ENCODE measurements at places on chromosomes 4 and X.

DNA sequence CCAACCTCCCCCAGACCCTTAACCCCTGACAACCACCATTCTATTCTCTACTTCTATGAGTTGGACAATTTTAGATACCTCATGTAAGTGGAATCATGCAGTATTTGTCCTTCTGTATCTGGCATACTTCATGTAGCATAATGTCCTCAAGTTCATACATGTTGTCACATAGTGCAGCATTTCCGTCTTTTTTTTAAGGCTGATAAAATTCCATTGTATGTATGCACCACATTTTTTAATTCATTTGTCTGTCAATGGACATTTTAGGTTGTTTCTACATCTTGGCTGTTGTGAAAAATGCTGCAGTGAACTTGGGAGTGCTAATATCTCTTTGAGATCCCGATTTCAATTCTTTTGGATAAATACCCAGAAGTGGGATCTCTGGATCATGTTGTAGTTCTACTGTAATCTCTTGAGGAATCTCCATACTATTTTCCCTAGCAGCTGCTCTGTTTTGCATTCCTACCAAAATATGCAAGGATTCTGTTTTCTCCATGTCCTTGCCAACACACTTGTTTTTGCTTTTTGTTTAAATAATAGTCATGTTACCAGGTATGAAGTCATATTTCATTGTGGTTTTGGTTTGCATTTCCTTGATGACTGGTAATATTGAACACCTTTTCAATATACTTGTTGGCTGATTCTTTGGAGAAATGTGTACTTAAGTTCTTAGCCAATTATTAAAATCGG is 48.8 kb upstream of the ADAD1 start:
- DNase-seq, result no peak

DNA sequence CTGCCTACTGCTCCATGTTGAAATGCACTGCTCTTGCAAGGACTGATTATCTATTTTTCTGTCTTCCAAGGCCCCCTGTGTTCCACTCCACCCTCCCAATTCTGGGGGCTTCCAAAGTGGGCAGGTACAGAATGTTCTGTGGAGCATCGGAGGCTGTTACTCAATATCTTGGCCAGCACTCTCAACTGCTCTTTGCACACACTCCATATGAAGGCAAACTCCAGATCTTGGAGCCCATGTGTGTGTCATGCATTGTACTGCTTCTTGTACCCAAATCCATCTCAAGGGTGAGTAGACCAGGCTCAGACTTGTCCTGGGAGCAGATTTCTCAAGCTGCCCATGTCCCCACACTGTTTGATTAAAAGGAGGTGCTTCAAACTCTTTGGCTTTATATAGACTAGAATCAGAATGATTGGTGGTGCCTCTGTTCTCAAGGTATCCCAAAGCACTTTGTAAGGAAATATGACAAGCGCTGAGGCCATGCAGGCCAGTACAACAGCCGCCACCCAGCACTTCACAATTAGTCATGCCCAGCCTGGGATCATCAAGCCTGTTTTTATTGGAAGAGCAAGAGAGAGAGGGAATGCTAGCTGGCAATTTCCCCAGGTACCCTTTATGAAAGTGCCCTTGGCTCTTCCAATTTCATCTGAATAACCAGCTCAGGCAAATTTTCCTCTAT is 44.3 kb downstream of the AR start:
- no peak for DNase-seq

- no peak for DNase-seq
Measured at GRCh38 chr4:88381123-88381522, 2.5 kb downstream of the HERC6 start.

DNA sequence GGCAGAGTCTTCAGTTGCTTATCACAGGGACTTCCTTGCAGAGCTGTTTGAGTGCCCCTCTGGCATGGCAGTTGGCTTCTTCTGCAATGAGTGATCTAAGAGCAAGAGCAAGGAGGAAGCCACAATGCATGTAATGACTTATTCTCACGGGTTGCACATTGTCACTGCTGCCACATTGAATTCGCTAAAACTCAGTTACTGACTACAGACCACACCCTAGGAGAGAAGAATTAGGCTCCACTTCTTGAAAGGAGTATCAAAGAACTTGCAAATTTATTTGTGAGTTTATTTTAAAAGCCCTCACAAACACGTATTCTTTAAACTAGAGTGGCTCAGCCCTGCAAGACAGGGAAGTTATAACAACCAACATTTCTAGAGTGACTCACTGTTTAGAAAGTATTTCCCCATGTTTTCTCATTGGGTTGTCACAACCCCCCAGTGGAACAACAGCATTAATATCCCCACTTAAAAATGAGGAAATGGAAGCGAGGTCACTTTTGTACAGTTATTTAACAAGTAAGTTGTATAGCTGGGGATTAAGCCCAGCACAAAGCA is 32.4 kb upstream of the RBPJ start:
- no peak for DNase-seq

DNA sequence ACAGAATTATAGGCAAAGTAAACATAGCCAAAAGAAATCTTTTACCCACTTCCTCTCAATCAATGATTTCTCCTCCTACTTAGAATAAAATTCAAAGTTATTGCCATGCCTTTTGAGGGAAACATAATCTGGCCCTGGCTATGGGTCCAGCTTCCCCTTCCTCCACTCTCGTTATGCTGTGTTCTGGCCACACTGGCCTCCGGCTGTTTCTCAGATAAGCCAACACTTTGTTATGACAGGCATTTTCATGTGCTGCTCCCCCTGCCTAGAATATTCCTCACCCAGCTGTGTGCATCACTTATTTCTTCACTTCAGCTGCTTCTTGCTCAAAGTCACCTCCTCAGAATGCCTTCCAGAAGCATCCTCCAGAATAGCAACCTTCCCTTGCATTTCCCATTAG is 386.6 kb upstream of the AADAT start:
- no peak for DNase-seq

- no peak for DNase-seq
Measured at GRCh38 chr4:7381221-7381889, 53.4 kb downstream of the PSAPL1 start.

GRCh38 chr4:105550641-105551040 is 1.8 kb upstream of the ARHGEF38 start:
- DNase-seq, result no peak

DNA sequence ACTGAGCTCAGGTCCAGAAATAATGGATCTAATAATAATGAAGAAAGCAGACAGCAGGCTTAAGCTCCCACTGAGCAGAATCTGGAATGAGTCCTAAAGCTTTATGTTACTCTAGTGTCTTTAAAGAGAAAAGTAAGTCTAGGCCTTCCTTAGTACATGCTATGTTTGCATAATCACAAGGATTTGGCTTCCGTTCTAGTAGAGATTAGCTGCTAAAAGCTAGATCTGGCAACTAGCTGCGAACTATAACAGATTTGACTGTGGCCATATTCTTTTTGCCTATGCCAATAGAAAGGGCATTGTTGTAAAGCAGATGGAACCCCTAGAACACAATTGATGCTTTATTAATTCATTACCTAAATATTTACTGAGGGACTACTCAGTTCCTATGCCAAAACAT is 19.0 kb downstream of the COX7B2 start:
- DNase-seq, result no peak

DNA sequence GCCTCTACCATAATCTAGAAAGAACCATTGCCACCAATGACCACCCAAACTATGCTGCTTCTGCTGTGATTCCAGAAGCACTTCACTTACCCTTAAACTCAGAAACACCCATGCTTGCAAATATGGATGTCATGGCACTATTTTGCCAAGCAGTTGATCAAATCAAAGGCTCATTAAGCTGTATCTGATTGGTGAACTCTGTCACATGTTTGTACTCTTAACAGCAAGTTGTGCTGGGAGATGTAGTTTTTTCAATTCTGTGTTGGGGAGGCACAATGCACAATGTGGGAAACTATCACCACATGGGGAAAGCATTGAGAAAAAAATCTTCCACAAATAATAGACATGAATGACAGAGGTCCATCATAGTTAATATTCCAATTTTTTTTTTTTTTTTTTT is 19.2 kb upstream of the SPCS3 start:
- no peak for DNase-seq

- DNase-seq, result no peak
Measured at GRCh38 chr4:184309241-184310170, 91.8 kb upstream of the ENPP6 start.

DNA sequence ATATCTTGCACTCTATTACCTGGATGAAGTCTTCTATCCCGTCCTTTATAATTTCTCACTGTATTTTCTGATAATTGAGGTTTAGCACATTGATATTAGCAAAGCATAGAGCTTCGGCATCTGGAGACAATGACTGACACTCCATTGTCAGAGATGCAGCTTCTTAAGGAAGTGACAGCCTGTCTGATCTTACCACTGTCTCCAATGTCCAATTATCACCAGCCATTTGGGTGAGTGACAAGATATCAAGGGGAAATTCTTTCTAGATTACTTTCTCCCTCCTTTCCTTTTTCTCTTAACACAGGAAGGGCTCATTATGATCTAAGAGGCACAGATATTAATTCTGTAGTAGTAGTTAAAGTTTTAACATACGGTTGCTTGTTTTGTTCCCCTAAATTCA is 86.4 kb downstream of the LDB2 start:
- no peak for DNase-seq

GRCh38 chr4:175873707-175874106 is 61.6 kb upstream of the GPM6A start:
- no peak for DNase-seq

DNA sequence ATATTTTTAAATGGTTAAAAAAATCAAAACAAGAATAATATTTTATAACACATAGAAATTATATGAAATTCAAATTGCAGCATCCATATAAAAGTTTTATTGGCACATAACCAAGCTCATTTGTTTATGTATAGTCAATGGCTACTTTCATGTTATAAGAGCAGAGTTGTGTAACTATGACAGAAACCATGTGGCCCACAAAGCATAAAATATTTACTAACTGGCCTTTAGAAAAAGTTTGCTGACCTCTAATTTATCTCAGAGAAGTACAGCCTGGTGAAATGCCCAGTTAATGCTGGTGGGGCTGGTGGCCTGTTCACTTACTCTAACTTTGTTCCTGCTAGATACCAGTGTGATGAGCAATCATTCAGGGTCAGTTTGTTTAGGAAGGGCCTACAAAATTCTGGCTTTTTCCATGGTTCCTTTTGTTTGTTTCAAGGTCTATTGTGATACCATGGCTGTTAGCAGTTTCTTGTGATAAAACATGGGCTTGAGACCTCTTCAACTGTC is 104.6 kb downstream of the PPP1R2C start:
- DNase-seq, result no peak

- DNase-seq, result no peak
Measured at GRCh38 chr4:5700459-5700858, 7.9 kb downstream of the EVC2 start.

- peak; percentile 2 for DNase-seq
Measured at GRCh38 chr4:6546681-6547447, 28.1 kb upstream of the MAN2B2 start.

DNA sequence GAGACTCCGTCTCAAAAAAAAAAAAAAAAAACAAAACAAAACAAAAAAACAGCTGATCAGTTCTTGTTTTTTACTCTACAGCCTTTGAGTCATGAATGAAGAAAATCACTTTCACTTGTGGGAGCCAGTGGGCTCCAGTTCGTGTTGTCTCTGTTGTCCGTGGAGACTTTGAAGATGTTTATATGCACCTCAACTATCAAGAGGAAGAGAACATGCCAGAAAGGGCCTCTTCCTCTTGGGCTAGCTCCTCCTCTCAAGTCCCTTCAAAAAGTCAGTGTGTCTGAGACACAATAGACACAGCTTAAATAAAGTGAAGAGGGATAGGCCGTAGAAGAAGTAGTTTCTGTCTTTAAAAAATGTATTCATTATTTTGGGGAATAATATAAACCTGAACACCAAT is 182.7 kb downstream of the KDR start:
- DNase-seq, result no peak

DNA sequence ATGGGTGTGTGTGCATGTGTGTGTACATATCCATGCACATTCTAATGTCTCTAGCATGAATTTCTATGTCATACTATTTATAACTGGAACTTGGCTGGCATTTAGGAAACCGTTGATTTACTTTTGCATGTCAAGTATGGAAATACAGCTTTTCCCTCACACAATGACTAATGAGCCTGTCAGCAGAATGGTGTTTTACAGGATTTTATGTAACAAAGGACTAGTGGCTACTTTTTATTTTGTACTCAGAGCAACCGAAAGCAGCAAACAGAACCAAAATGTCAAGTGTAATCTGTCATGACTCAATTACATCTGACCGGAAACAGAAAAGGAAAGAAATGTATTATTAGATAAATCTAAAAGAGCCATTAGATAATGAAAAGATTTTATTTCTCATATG is 1911.5 kb upstream of the AGA start:
- no peak for DNase-seq

DNA sequence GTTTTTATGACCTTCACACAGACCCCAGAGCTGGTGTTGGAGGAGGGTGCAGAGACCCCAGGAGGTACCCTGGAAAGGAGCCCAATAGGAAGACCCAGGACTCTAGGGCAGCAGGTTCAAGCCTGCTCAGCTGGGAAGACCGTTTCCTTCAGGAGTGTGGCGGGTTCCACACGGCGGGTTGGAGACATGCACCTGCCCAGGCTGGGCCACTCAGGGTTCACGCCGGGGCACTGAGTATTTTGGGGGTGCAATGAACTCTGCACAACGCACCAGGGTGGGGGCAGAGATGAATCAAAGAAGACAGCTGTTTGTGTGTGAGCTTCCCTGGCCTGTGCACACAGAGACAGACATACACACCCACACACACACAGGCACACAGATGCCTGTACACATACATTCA is 52.5 kb upstream of the PPP2R3B start:
- no peak for DNase-seq

DNA sequence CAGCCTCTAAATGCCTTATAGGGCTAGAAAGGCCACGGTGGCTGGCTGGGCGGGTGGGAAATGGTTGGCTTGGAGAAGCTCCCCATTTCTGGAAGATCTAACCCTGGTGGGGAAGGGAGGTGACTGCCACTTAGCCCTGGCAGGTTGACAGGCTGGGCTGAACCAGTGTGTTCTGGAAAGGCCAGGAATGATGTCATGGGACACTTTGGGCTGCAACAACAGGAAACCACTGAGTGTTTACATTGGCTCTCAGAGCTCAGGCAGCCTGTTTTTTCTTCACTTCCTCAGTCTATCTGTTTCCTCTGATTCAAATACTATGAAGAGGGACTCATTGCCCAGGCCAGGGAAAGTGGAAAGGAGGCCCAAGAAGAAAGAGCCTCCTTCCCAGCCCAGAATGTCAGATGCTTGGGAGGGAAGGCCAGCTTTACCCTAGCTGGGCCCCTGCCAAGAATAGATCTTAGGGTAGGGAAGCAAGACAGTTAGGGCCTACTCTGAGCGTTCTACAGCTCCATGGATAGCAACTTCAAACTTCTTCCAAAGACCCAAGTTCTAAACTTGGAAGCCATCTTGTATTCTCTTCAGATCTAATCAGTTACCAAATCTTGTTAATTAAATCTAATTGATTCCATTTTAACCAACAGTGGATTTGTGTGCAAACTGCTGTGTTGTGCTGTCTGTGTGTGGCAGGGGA is 65.8 kb upstream of the MSN start:
- DNase-seq, result no peak

GRCh38 chr4:156118507-156119220 is 165.0 kb upstream of the CTSO start:
- no peak for DNase-seq

GRCh38 chr4:151359576-151359975 is 34.2 kb upstream of the SH3D19 start:
- no peak for DNase-seq

Measured in stimulated activated CD8-positive, alpha-beta memory T cell treated with anti-CD3 and anti-CD28 coated beads, Interleukin-2, amount 100 ng/mL, for 1 hour (primary cell).